GM12891 (cell line): ENCODE measurements at places on chromosomes 12 and 14.

GRCh38 chr12:39348523-39348922 lies 94.4 kb downstream of the KIF21A start:
- no peak for DNase-seq

DNA sequence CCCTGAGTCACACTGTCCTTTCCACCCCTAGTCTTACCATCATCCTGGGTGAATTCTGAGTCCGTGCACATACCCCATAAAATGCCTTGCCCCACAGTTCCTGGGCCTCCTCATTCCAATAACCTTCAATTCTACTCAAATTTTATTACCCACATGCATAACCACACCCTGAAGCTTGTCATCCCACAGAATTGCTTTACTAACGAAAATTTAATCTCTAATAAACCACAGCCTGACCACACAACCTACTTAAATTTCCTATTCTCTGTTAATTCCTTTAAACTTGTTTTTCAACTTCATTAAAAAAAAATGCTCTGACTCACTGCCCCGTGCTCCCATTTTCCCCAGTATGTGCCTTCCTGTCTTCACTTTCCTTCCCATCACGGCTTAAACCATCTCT lies 205.9 kb downstream of the PHLDA1 start:
- DNase-seq = no peak

DNA sequence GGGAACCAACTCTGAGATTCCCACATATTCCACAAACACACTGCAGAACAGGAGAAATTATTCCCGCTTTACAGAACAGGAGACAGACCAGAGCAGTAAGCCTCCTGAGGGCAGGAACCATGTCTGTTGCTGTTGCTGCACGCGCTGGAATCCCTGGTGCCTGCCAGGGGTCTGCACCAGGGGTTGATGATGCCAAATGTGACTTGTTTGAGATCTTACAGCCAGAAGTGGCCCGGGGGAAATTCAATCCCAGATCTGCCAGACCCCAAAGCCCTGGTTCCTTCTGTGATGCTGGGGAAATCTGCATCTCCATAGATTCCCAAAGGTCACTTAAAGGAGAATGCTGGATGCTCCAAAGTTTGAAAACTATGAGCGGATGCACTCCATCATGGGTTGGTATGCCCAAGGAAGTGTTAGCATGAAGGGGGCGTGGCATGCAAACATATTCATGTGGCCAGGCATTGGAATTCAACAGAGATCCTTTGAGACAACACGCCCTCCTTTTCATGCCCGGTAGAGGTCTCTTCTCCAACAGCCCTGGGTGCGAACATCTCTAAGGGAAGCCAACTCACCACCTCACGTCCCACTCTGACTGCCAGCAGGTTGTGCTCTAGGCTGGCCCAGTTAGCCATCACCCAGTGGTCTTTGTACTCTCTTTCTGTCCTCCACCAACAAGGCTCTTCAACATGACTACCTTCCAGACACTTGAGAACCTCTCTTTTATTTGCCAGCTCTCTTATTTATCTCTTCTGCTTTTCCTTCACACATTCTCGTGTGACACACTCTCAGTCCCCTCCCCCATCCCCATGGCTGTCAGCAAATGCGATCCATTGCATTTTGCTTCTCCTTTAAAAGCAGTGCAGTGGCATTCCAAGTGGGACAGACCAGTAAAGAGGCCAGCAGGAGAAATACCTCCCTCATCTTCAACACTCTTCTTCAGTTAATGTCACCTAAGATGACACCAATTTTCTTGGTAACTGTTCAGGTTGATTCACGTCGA lies 131.3 kb downstream of the ZFP36L1 start:
- DNase-seq = no peak

- no peak for DNase-seq
Measured at GRCh38 chr12:13452955-13453570, 256.5 kb downstream of the EMP1 start.

GRCh38 chr14:71668186-71668912 lies 263.9 kb upstream of the RGS6 start:
- DNase-seq = no peak

DNA sequence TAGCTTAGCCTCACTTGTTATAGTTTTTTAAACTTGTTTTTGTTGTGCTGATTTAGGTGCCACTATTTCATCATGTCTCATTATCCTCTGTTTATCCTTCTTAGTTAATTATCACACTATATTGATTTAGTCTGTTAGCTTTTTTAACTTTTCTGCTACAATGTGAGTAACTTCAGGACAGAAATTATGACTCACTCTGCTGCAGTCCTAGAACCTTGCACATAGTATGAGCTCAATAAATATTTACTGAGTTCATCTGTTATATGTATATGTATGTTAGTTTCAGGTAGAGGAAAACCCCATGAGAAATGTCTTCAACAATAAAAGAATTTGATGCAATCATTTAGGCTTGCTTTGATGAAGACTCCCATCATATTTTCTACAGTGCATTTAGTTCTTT lies 224.3 kb upstream of the NAV3 start:
- no peak for DNase-seq

- no peak for DNase-seq
Measured at GRCh38 chr12:119177724-119178380, 879 bp upstream of the HSPB8 start.

DNA sequence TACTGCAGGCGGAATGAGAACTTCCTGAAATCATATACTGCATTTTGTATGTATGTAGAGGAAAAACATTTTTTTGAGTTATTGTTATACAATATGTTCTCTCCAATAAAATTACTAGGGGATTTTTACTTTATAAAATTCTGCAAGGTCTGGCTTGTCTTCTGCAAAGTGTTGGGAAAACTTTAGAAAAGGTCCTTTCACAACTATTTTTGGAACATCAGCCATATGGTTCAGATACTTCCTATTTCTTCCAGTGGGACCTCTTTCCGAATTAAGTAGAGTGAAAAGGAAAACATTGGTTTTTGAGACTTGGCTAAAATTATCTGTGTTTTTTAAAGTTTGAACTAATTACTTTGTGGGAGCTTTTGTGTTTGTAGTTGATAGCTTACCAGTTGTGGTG lies 52.7 kb downstream of the DAAM1 start:
- no peak for DNase-seq

GRCh38 chr14:54109521-54110120 lies 153.0 kb upstream of the BMP4 start:
- no peak for DNase-seq

GRCh38 chr12:32854097-32854496 lies 42.5 kb downstream of the PKP2 start:
- DNase-seq = no peak

GRCh38 chr12:120981407-120981941 lies 3.1 kb downstream of the HNF1A start:
- no peak for DNase-seq

DNA sequence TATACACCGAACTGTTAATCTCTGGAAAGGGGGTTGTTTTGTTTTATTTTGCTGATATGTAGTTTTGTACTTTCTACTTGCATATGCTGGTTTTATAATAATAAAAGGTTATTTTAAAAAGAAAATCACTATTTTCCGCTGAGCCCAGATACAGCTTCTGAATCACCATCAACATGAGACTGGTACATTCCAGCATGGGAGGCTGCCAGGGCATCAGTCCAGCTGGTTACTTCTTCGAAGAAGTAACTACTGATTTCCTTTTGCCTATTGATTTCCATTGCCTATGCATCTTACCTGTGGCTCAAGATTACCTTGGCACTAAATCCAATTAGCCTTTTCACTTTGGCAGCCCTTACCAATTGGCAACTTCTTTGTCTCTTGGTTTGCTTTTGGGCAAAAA lies 11.7 kb upstream of the OSBPL8 start:
- DNase-seq = no peak

DNA sequence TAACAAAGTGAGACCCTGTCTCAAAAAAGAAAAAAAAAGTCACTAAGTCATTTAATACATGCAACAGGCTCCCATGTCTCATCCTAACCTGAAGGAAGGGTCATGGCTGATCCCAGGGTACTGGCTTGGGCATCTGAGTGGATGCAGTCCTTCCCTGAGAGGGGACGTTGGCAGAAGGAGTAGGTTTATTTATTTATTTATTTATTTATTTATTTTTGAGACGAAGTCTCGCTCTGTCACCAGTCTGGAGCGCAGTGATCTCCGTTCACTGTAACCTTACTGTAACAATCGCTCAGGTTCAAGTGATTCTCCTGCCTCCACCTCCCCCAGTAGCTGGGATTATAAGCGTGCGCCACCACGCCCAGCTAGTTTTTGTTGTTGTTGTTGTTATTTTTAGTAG lies 7.2 kb upstream of the CALCOCO1 start:
- DNase-seq = no peak

- DNase-seq = no peak
Measured at GRCh38 chr12:3564411-3564810, 73.4 kb downstream of the PRMT8 start.

DNA sequence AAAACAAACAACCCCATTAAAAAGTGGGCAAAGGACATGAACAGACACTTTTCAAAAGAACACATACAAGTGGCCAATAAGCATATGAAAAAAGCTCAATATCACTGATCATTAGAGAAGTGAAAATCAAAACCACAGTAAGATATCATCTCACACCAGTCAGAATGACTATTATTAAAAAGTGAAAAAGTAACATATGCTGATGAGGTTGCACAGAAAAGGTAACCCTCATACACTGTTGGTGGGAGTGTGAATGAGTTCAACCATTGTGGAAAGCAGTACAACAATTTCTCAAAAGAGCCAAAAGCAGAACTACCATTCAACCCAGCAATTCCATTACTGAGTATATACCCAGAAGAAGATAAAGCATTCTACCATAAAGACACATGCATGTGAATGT lies 18.2 kb downstream of the PDE6H start:
- DNase-seq = no peak

DNA sequence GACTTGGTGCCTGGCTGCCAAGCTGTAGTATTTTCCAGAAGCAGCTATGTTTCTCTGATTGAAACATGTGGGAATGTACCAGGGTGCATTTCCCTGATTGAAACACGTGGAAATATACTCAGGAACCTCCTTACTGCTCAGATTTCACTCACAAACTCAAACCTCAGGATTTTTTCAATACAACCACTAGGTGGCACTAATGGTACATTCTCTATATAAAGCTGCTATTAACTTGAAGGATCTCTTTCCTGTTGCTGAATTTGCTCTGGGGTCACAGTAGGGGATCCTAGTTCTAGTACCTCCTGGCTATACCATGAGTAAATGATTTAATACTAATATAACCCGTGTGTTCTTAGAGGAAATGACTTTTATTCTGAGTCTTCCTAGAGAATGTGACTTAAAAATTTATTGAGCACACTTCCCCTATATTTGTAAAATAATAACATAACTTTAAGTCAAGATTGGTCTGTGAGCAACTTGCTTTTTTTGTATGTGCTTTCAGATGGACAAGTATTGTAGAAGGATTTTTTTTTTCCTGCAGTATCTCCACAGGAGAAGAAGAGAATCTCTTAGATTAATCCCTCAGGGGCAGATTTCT lies 173.8 kb upstream of the MIS18BP1 start:
- DNase-seq = no peak

- DNase-seq = no peak
Measured at GRCh38 chr12:131363393-131363792, 347.5 kb upstream of the SFSWAP start.

DNA sequence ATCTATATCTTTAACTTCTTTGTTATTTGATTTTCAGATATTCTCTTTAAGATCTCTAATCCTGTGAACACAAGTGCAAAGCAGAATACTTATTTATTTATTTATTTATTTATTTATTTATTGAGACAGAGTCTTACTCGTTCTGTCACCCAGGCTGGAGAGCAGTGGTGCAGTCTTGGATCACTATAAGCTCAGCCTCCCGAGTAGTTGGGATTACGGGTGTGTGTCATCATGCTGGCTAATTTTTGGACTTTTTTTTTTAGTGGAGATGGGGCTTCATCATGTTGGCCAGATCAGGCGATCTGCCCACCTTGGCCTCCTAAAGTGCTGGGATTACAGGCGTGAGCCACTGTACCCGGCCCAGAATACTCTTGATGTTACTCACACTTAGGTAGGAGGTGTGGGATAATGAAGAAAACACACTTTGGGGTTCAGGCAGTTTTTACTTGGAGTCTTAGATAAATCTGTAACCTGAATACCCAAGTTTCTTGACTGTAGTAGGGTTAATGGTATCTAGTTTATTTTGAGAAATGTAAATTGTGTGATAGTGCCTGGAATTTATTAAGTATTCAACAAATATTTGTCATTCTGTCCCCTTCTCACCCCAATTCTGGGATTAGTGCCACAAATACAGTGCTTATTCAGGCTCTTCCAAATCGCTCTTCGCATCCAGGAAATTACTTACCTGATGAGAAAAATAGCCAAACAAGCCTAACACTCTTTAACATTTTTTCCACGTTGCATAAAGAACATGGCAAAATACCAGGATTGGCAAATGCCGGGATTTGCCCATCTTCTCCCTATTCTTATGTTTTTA lies 33.0 kb downstream of the METAP2 start:
- no peak for DNase-seq

GRCh38 chr12:109065154-109065852 lies 12.9 kb downstream of the USP30 start:
- no peak for DNase-seq

DNA sequence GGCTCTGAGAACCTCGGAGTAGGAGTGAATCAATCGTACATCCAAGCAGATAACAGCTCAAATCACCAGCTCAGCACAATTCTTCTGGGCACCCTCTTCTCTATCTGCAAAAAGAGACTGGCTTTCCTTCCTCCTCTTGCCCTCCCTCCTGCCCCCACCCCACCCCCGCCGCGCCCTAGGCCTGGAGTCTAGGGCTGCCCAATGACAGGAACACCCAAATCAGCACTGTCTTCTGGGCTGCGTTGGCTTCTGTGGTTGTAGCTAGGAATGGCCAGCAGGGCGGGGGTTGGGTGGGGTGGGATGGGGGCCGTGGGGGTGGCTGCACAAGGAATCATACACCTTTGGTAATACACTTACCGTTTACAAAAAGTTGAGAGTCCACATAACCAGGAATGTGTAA lies 28.0 kb upstream of the TMCC3 start:
- DNase-seq = no peak

- no peak for DNase-seq
Measured at GRCh38 chr12:70354787-70355186, 11.3 kb upstream of the KCNMB4 start.

- DNase-seq = no peak
Measured at GRCh38 chr12:110888256-110888991, 32.0 kb downstream of the MYL2 start.

GRCh38 chr14:71758229-71758951 lies 173.8 kb upstream of the RGS6 start:
- peak; percentile 39 for DNase-seq

DNA sequence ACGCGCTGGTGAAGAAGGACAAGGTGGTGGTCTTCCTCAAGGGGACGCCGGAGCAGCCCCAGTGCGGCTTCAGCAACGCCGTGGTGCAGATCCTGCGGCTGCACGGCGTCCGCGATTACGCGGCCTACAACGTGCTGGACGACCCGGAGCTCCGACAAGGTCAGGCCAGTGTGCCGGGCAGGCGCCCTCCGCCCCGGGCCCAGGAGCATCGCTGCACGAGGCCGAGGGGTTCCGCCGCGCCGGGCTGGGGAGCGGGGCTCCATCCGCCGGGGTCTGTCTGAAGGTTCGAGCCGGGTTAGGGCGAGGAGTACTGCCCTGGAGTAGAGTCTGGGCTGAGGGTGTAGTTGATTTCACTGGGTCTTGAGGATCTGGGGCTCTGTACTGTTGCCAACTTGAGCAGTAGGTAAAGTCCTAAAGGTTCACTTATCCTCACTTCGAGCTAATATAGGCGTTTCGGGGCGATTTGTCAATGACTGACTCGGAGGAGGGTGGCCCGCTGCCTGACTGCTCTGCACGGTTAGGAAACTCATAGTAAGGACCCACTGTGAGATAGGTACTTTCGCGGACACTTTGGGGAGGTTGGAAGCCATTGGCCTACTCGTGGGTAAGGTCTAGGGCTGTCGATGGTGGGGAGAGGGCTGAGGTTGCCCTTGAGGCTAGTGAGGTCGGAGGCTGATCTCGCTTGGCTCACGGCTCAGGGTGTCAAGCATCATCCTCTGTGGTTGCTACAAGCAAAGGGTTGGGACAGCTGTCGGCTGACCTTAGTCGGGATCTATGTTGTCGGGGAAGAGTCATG lies 574 bp downstream of the GLRX5 start:
- no peak for DNase-seq
